ENCODE measurements at places on chromosomes 16 and 17.

DNA sequence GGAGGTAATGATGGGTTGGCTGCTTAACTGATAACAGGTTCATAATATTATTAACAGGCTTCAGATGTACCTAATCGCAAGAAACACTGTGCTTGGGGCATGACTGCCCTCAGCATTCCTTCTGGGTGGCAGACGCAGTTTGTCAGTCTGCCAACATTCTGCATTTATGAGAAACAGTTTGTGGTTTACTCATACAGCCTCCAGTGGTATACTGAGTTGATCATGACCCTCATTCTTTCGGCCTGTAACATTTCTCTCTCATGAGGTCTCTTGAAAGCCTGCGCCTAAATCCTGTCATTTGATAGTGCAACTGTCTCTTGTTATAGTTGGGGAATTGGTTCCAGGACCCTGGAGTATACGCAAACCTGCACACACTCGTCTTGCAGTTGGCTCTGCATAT lies 4.9 kb upstream of the RUSF1 start:
- no peak for DNase-seq

GRCh38 chr17:2351269-2351668 lies 14.0 kb downstream of the SGSM2 start:
- DNase-seq: no peak

DNA sequence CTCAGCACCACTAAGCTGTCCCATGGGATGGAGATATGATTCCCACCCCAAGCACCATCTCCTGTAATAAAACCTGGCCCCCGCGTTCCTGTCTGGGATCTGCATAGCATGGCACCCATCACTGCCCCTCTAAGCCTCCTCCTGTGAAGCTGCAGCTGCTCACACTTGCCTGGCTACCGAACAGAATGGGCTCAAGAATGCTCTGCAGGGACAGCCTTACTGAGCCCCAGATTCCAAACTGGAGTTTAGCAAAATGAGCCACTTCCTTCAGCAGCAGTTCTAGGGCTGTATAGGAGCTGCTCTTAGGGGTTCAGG lies 256.1 kb downstream of the CPPED1 start:
- no peak for DNase-seq

- DNase-seq: no peak
These were observed 22.4 kb downstream of the PLD6 start for GRCh38 chr17:17183744-17184143.

GRCh38 chr17:17507465-17508011 lies 11.3 kb upstream of the RASD1 start:
- DNase-seq: no peak

GRCh38 chr17:48131216-48131824 lies 23.8 kb downstream of the SNX11 start:
- DNase-seq: peak; percentile 56

GRCh38 chr16:81798311-81799137 lies 19.4 kb downstream of the PLCG2 start:
- DNase-seq: peak; percentile 49

DNA sequence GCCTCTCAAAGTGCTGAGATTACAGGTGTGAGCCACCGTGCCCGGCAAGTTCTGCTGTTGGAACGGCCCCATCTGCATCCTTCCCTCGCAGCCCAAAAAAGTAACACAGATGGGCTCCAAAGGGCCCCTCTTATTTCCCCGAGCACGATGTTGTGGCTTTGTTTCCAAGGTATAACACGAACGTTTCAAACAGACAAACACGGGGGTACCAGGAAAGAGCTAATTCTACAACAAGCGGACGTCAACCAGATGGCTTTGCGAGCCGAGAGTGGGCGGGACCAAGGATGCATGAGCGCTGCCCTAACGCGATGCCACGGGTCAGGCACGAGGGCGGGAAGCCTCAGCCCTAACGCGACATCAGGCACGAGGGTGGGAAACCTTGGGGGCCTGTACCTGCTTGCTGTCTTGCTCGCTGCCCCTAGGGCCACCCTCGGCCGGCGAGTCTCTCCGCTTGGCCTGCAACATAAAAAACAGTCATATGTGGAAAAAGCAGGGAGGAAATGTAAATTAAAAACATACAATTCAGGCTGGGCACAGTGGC lies 24.2 kb downstream of the UNKL start:
- no peak for DNase-seq

GRCh38 chr17:44922746-44923470 lies 7.6 kb upstream of the GFAP start:
- no peak for DNase-seq
